Activated CD8-positive, alpha-beta memory T cell treated with anti-CD3 and anti-CD28 coated beads for 36 hours (primary cell): ENCODE measurements at places on chromosomes 2 and 18. TPM values are rescaled to one million over a fixed set of nuclear protein-coding genes. Genes with fewer than 3 reads are reported as not detected.

KHK gene
- total RNA-seq, result 14.1 TPM

MRO gene
- total RNA-seq, result not detected

FEV gene
- not detected for total RNA-seq

CPLX4 gene
- total RNA-seq, result not detected

DNAJC10 gene
- 71.1 TPM for total RNA-seq

RFX8 gene
- total RNA-seq, result not detected
